ENCODE measurements at places on chromosomes 5 and 9.
A peak's percentile ranks its signal among the peaks of the same experiment; 100 is the strongest.

- no peak for DNase-seq
- H3K4me3 ChIP-seq, result no peak overlapping the region
These were observed 202.6 kb downstream of the KIAA0825 start for GRCh38 chr5:94415798-94416197.

DNA sequence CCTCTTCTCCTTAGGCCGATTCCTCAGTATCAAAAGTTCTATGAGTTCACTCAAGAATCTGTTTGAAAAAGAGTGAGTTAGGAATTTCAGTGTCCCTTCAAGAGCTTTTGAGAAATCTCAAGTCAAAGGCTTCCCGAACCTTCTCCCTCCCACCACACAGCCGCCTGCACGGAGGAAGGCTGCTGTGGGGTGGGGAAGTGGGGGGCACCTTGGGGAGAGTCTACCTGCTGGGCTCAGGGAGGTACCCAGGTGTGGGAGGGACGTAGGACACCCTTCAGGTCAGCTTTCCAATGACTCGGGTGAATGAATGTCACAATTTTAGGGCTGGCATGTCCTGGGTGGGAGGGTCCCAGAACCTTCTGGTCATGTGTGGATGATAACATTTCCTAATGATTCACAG, 17.5 kb downstream of the CXCL14 start:
- H3K4me3 ChIP-seq, result no peak overlapping the region
- H3K27me3 ChIP-seq, result no peaks in the 10 kb centered on the region
- no peak overlapping the region for H3K27ac ChIP-seq
- DNase-seq, result no peak

DNA sequence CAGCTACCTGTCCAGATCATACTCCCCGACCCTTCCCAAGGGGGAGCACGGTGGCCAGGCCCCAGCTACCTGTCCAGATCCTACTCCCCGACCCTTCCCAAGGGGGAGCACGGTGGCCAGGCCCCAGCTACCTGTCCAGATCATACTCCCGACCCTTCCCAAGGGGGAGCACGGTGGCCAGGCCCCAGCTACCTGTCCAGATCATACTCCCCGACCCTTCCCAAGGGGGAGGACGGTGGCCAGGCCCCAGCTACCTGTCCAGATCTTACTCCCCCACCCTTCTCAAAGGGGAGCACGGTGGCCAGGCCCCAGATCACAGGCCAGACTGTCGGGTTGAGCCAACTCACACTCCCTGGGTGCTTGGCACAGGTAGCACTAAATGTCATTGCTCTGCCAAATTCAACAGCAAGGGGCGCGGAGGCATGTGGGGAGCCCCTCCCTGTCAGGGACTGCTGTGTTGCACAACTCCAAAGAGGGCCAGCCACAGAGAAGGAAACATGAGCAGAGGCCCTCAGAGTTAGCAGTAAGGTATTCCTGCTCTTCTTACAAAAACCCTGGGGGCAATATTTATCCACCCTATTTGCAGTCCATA, 136.9 kb downstream of the OLFM1 start:
- H3K27me3 ChIP-seq, result no peaks in the 10 kb centered on the region
- H3K4me1 ChIP-seq, result no peaks in the 10 kb centered on the region
- peak; percentile 26 for DNase-seq
- no peak overlapping the region for H3K4me3 ChIP-seq

DNA sequence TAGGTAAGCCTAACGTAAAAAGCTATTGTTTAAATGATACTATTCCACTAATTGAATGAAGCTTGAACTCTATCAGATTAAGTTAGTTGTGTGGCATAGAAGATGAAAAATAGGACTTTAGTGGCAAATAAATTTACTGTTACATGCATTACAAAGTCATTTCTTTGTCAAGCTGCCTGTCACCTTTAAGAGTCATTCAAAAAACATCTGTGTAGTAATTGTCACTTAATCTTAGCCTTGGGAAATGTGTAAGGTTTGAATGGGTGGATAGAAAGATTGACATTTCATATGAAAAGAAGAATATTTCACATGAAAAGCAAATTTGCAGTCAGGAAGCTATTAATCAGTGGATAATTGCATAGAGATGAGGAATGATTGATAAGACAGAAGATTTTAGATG, 473.5 kb downstream of the DNAH5 start:
- H3K36me3 ChIP-seq, result no peaks in the 10 kb centered on the region
- DNase-seq, result no peak
- no peaks in the 10 kb centered on the region for H3K4me1 ChIP-seq
- H3K27me3 ChIP-seq, result no peaks in the 10 kb centered on the region

DNA sequence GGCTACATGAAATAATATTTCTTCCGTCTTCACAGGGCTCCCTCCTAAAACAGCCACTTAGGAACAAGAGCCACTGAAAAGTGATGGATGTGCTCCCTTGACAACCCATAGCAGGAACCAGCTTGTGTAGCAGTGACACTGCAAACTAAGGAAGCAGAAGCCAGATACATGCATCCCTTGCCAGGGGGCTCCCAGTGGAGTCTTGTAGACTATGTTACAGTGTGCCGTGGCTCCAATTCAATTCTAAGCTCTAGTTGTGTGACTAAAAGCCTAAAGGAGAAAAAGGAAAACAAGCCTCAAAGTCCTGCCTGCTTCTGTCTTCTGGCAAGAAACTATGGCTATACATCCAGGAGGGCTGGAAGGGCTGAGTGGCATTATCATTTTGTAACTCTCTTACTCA, 12.2 kb upstream of the TAF1L start:
- H3K4me3 ChIP-seq, result no peak overlapping the region
- no peaks in the 10 kb centered on the region for H3K4me1 ChIP-seq
- no peaks in the 10 kb centered on the region for H3K36me3 ChIP-seq
- no peaks in the 10 kb centered on the region for H3K27me3 ChIP-seq
- H3K27ac ChIP-seq, result no peak overlapping the region
- DNase-seq, result no peak

GRCh38 chr5:134647750-134648424, 698 bp upstream of the SEC24A start:
- H3K27me3 ChIP-seq, result no peaks in the 10 kb centered on the region
- H3K36me3 ChIP-seq, result no peaks in the 10 kb centered on the region
- H3K27ac ChIP-seq, result peak overlapping the region; percentile 96
- no peaks in the 10 kb centered on the region for H3K4me1 ChIP-seq
- peak overlapping the region; percentile 84 for H3K4me3 ChIP-seq
- no peak for DNase-seq

GRCh38 chr9:125521462-125522327, 185.3 kb downstream of the MAPKAP1 start:
- no peaks in the 10 kb centered on the region for H3K36me3 ChIP-seq
- H3K4me3 ChIP-seq, result no peak overlapping the region
- no peaks in the 10 kb centered on the region for H3K27me3 ChIP-seq
- no peak for DNase-seq
- no peaks in the 10 kb centered on the region for H3K4me1 ChIP-seq

- no peaks in the 10 kb centered on the region for H3K36me3 ChIP-seq
- H3K4me3 ChIP-seq, result no peak overlapping the region
- H3K27ac ChIP-seq, result no peak overlapping the region
- no peaks in the 10 kb centered on the region for H3K27me3 ChIP-seq
These were observed 46.0 kb downstream of the SLC44A1 start for GRCh38 chr9:105290418-105290817.

DNA sequence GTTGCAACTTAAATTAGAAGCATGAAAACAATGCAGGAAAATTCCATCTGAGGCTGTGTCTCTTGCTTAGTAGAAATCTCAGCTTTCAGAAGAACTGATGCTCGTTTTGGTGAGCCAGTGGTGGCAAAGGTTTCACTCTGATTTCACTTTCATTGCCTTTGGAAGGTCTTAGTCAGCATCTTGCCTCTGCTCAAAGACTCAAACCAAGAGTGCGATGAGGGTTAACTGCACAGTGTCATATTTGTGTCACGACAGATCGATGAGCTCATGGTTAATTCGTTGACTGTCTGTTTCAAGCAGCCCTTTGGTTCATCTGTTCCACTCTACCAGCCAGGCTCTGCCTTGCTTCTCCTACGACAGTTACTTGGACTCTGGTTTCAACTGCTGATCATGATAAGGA, 331.3 kb upstream of the KIF2A start:
- H3K36me3 ChIP-seq, result no peaks in the 10 kb centered on the region
- no peak for DNase-seq
- no peaks in the 10 kb centered on the region for H3K27me3 ChIP-seq
- H3K27ac ChIP-seq, result no peak overlapping the region
- H3K4me3 ChIP-seq, result no peak overlapping the region
